ENCODE measurements at places on chromosomes 2 and 18.

- DNase-seq, result no peak
Observed at GRCh38 chr2:42840760-42841159, 48.4 kb upstream of the HAAO start.

DNA sequence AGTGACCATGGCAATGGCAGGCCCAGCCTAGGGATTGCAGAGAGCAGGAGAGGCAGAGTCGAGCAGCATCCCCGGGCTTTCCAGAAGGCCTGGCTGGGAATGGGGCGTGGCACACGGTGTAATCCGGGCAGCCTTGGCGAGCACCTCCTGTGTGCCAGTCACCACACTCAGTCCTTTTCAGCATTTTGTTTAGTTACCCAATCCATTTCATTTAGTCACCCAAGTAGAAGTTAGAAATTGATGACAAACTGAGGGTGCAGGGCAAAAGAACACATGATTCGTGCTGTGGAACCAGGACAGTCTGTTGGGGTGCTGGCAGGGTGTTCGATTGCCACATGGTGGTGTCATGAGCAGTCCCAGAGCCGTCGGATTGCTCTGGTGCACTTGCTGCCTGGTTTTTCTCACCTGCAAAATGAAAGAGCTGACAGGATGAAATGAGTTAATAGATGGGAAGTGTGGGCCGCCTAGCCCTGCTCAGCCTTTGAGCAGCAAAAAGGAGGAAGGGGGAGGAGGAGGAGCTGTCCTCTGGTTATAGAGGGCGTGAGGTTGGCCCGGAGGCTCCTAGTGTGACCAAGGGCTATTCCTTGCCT is 299.4 kb downstream of the AGAP1 start:
- DNase-seq, result no peak

DNA sequence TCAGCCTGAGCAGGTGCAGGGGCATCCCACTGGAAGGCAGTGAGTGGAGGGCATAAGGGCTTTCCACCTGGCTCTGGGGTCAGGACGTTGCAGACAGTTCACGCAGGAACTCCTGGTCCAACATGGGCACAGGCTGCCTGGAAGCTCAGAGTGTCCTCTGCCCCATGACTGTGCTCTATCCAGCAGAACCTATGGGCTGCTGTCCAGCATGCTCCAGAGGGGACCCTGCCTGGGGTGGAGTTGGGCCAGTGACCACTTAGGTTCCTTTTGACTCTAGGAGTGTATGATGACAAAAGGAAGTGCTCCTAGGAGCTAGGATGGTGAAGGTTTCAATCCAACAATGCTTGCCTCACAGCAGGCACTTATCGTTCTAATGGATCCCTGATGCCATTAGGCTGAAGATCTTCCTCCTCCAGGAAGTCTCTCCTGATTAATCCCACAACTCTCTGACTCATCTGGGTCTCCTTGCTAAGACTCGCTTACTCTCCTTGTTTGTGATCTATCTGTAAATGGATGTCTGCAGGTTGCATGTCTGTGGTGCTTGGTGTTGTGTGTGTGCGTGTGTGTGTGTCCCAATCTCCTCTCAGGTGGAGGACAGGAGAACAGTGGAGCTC is 224.0 kb downstream of the CELF4 start:
- DNase-seq, result no peak

- DNase-seq, result no peak
Observed at GRCh38 chr18:3219631-3220335, at the start of gene MYOM1. Gene MYOM1, minus strand, starts transcription at chr18:3219968. Its CDS starts 4,745 bp downstream, at chr18:3215223.

DNA sequence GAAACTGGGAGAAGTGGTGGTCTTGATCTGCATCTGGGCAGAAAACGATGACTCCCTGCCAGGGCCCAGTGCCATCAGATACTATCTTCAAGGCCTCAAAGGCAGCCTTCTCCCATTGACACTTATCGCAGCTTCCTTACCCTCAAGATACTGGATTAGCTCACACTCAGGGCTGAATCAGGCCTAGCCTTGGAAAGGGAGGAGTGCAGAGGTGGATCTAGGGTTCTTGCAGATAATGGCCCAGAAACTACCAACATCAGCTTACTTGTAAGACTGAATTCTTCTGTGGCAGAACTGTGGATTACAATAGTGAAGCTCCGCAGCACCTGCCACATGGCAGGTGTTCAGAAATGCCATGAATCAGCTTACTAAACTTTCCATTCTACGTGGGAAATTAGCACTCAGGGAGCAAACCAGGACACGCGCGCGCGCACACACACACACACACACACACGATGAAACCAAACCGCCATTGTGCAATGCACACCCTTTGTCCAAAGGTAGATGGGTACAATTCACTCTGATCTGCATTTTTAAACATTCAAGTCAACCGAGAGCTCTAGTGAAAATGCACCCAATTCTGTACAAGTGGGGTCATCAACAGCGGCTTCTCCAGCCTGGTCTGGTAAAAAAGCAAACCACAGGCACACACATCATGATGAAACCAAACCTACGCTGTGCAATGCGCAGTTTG is 26.3 kb upstream of the TMEM182 start:
- DNase-seq, result no peak

GRCh38 chr2:60485055-60485454 is 68.4 kb downstream of the BCL11A start:
- DNase-seq, result no peak

- no peak for DNase-seq
Observed at GRCh38 chr18:25827961-25828561, 262.4 kb downstream of the SS18 start.

DNA sequence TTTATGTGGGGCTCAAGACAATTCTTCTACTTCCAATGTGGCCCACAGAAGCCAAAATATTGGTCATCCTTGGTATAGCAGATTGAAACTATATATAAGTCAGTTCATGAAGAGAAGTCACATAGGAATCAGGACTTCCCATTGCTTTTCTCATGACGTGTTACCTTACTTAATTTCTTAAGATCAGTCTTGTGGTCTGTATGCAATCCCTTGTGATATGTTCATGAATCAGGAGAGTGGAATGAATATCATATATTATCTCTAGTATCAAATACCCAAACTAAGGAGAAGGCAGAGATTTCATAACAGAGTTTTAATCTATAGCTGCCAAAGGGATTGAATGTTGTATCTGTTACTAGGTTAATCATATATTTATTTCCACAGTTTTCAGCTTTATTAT is 1390.4 kb downstream of the SUCLG1 start:
- no peak for DNase-seq

GRCh38 chr2:73156539-73157124 is 43.9 kb upstream of the RAB11FIP5 start:
- DNase-seq, result no peak

- no peak for DNase-seq
Observed at GRCh38 chr2:156800065-156800653, 364.0 kb downstream of the GPD2 start.

DNA sequence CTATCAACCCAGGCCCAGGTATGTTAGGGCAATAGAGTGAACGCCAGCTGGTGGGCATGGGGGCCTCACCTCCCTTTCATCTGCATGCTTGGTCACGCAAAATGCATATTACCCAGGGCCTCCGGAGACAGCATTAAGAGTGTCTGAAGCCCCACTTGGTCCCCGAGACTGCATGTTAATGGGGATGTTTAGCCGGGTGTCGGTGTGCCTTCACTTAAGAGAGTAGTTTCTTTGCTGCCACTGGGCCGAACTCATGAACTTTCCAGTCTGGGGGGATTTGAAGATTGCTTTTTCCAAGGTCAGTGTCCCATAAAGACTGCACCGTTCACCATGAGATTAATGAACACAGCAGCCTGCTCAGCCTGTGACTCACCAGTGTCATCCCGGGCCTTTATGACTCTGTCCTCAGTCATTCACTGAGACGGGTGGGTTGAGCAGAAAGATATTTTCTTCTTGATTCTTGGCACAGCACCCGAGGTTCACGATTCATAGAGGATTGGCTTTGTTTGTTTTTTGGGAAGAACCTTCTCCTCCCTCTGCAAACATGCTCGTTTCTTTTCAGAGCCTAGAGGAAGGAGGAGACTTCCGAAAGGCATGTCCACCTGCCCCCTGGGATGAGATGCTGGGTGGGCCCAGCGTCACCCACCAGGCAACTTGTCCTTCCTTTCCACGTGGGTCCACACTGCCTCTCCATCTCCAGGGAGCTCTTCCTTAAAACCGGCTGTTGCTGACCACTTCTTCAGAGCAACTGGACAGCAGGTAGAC is 199.1 kb downstream of the GLI2 start:
- no peak for DNase-seq

- DNase-seq, result no peak
Observed at GRCh38 chr2:168471163-168471475, 15.0 kb downstream of the CERS6 start.

- DNase-seq, result no peak
Observed at GRCh38 chr2:33526132-33526531, 49.7 kb downstream of the RASGRP3 start.

- DNase-seq, result no peak
Observed at GRCh38 chr2:147499785-147500184, 345.0 kb upstream of the ACVR2A start.

DNA sequence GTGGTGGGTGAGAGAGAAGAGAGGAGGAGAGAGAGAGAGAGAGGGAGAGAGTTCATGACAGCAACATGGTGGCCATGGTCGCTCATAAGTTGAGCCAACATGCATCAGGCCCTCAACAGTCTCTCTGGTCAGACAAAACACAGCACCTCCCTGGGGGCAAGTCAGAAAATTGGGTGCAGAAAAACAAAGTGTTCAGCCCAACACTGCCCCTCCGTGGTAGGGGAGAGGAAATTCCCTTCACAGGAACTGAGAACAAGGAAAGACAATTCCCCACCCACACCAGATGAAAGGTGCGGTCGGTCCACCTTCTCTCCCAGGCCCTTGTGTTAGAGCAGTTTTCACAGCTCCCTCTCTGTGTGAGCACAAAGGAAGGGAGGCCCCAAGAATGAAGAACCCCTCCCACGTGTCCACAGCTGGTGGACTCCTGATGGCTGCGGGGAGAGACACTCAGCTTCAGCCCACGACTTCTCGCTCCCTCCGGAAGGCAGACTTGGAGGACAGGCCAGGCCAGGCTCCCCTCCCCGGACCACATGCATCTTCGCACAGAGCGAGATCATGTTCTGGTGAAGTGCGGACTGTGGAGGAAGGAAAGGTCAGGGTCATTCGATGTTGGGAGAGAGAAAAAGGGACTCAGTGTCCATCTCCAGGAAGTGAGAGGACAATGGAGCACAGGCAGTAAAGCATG is 181.7 kb downstream of the ANAPC1 start:
- DNase-seq, result peak; percentile 40

DNA sequence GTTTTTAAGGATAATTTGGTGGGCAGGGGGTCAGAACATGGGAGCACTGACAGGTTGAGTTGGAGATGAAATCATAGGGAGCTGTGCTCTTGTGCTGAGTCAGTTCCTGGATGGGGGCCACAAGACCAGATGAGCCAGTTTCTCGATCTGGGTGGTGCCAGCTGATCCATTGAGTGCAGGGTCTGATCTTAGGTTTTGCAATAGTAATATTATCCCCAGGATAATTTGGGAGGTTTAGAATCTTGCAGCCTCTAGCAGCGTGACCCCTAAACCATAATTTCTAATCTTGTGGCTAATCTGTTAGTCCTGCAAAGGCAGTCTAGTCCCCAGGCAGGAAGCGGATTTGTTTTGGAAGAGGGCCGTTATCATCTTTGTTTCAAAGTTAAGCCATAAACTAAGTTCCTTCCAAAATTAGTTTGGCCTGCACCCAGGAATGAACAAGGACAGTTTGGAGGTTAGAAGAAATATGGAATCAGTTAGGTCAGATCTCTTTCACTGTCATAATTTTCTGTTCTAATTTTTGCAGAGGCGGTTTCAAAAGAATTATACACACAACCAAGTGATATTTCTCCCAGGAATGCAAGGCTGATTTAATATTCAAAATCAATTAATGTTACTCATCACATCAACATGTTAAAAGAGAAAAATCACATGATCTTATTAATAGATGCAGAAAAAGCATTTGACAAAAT is 23.0 kb downstream of the DBI start:
- no peak for DNase-seq

GRCh38 chr2:43226558-43226954 is at the start of gene ZFP36L2:
Gene ZFP36L2, minus strand, starts transcription at chr2:43226606. Its CDS starts 291 bp downstream, at chr2:43226315.
- DNase-seq, result peak; percentile 95

GRCh38 chr18:22503803-22504202 is 86.1 kb upstream of the CTAGE1 start:
- DNase-seq, result no peak

- no peak for DNase-seq
Observed at GRCh38 chr2:197647961-197648690, 27.3 kb downstream of the RFTN2 start.

DNA sequence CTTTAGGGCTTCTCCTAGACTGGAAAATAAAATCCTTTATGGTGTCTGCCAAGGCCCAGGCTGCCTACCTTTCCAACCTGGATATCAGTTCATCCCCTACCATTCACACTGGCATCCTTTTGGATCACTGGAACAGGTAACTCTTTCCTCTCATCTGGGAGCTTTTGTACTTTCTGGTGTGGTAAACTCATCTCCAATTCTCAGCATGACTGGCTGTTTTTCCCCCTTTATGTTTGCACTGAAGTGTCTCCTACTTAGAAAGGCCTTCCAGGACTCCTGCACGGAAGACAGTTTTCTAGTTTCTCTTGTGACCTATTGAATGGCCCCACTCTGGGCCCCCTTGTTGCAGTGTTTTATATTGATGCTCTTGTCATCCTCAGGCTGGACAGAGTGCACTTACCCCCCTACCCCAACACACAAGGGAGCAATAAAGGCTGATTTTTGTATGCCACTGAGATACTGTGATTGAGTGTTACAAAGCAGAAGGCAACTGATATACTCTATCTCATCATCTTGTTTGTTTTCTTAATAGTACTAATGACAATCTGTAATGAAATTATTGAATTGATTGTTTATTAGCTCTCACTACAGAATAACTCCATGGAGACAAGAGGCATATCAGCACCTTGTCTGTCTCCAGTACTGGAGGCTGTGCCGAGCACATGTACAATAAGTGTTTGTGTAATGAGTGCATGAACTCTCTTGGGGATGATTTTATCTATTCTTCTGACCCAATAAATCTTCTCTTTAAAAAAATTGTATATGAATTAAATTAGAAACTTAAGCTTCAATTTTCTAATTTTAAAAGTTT is 129.9 kb downstream of the PIEZO2 start:
- no peak for DNase-seq

DNA sequence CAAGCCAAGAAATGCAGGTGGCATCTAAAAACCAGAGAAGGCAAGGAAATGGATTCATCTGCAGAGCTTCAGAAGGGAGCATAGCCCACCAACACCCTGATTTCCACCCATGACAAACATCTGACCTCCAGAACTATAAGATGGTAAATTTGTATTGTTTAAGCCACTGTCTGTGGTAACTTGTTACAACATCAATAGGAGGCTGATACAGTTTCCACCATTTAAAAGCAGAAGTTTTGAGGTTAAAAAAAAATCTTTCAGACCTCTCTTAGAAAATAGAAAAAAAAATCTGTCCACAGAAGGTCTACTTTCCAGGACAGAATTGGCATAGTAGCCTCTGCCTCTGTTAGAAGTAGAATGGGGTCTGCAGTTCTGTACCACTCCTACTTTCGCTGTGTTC is 37.2 kb downstream of the SLC40A1 start:
- DNase-seq, result no peak

Measured in stimulated activated CD8-positive, alpha-beta memory T cell treated with anti-CD3 and anti-CD28 coated beads, Interleukin-2, amount 100 ng/mL, for 48 hours (primary cell).